Aorta (tissue), 5 donors: ENCODE measurements at places on chromosomes 12 and 14.
A peak's percentile ranks its signal among the peaks of the same experiment; 100 is the strongest.

- no peaks in the 10 kb centered on the region for H3K4me1 ChIP-seq
- peak; percentile 78 for DNase-seq
- no peaks in the 10 kb centered on the region for H3K27me3 ChIP-seq
Observed at GRCh38 chr12:124510301-124510970, 57.0 kb downstream of the NCOR2 start.

- no peak overlapping the region for H3K27ac ChIP-seq
- H3K27me3 ChIP-seq, result no peaks in the 10 kb centered on the region
- H3K4me1 ChIP-seq, result no peaks in the 10 kb centered on the region
- no peak for DNase-seq
- no peaks in the 10 kb centered on the region for H3K36me3 ChIP-seq
- no peak overlapping the region for H3K4me3 ChIP-seq
Observed at GRCh38 chr14:75634848-75635247, 25.8 kb downstream of the ERG28 start.

DNA sequence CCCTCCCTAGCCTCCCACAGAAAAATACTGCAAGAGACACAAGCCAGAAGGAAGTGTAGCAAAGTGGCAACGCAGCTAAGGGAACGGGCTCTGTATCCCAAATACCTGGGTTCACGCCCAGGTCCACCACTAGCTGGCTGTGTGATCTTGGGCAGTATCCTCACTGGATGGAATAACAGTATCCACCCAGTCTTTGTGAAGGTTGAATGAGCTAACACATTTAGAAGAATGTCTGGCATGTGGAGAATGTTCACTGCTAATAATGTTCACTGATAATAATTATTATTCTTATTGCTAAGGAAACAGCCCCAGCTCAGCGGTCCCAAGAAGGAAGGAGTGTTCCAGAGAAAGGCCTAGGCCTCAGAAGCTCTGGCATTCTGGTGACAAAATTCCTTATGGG is 70.9 kb downstream of the VWF start:
- H3K27ac ChIP-seq, result peak overlapping the region; percentile 87
- no peak overlapping the region for H3K4me3 ChIP-seq
- peaks cover 4% of the 10 kb centered on the region for H3K4me1 ChIP-seq
- H3K36me3 ChIP-seq, result no peaks in the 10 kb centered on the region

- H3K27me3 ChIP-seq, result no peaks in the 10 kb centered on the region
- peaks cover 16% of the 10 kb centered on the region for H3K4me1 ChIP-seq
- H3K4me3 ChIP-seq, result no peak overlapping the region
- H3K36me3 ChIP-seq, result no peaks in the 10 kb centered on the region
- H3K27ac ChIP-seq, result no peak overlapping the region
- DNase-seq, result no peak
Observed at GRCh38 chr12:69500631-69501030, 30.4 kb downstream of the FRS2 start.

- no peaks in the 10 kb centered on the region for H3K27me3 ChIP-seq
- H3K36me3 ChIP-seq, result no peaks in the 10 kb centered on the region
- H3K4me1 ChIP-seq, result no peaks in the 10 kb centered on the region
- no peak overlapping the region for H3K4me3 ChIP-seq
- H3K27ac ChIP-seq, result no peak overlapping the region
Observed at GRCh38 chr12:989051-989450, 2.0 kb upstream of the ERC1 start.

- H3K27me3 ChIP-seq, result no peaks in the 10 kb centered on the region
- H3K4me3 ChIP-seq, result no peak overlapping the region
- DNase-seq, result no peak
- H3K36me3 ChIP-seq, result no peaks in the 10 kb centered on the region
Observed at GRCh38 chr12:102107970-102108369, 11.9 kb downstream of the NUP37 start.

DNA sequence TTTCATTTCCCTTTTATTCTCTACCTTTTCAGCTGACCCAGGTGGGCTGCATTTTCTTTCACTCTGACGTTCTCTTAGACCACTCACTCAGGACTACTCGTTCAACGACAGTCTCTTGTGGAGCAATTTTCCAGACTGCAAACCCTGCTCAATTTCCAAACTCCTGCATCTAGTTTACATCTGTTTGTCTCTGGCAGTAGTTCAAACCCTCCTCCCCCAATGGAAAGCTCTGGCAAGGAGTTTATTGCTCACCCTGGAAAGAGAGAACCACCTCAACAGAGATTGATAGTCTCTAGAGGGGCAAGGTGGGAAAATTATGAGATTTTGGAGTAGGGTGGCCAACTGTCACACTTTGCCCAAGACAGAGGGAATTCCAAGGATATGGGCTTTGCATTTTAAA is 130.2 kb downstream of the TSHR start:
- H3K27me3 ChIP-seq, result no peaks in the 10 kb centered on the region
- no peaks in the 10 kb centered on the region for H3K36me3 ChIP-seq
- no peak overlapping the region for H3K4me3 ChIP-seq
- no peaks in the 10 kb centered on the region for H3K4me1 ChIP-seq
- DNase-seq, result no peak

DNA sequence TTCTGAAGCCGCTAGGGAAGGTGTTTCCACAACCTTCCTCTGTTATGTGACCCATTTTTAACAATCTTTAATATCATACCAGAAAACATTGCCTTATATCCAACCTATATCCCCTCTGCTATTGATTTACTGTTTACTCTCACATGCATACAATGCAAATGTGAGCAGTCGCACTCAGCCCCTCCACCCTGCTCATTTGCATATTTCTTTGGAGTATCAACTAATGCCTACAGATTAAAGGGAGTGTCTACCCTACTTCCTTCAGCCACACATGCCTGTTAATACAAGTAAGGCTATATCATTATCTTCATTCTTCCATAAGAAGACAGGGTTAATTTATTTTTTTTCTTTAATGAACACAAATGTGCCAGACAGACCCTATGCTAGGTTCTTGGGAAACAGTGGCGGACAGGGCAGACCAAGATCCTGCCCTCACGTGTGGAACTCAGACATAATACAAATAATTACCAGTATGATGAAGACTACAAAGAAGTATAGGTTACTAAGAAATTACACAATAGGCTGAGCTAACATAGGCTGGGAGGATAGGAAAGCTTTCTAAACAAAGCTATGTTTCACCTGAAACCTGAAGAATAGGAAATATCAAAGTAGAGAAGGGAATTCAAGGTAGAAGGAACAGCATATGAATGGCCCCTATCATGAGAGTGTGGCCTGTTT is 107.3 kb upstream of the MDM1 start:
- no peak for DNase-seq
- no peaks in the 10 kb centered on the region for H3K4me1 ChIP-seq
- H3K27me3 ChIP-seq, result no peaks in the 10 kb centered on the region

DNA sequence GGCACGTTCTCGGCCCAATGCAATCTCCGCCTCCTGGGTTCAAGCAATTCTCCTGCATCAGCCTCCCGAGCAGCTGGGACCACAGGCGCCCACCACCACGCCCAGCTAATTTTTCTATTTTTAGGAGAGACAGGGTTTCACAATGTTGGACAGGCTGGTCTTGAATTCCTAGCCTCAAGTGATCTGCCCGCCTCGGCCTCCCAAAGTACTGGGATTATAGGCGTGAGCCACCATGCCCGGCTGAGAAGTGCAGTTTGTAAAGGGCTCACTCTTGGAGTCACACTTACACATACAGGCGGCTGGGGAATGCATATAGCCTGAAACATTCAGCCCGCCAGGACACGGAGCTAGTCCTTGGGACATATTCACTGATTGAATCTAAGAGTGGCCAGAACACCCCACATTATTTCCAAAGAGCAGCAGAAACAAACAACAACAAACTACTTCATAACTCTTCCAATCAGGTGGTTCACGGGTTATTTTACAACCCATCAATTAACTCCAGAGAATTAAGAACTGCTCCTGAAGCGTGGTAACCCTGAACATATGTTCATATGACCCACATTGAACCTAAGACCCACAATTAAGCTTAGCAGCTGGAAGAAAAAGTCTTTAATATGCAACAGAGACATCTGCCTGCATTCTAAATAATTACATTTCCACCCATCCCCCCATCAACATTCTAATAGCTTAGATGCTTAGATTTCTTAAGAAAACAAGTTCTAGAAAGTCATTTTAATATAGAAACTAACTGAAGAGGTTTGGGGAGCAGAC is 49.2 kb downstream of the SSH1 start:
- DNase-seq, result no peak
- H3K27me3 ChIP-seq, result no peaks in the 10 kb centered on the region
- no peak overlapping the region for H3K4me3 ChIP-seq
- H3K27ac ChIP-seq, result no peak overlapping the region
- peaks cover 17% of the 10 kb centered on the region for H3K36me3 ChIP-seq

GRCh38 chr12:88529531-88530488 is 50.5 kb downstream of the KITLG start:
- DNase-seq, result no peak
- no peaks in the 10 kb centered on the region for H3K4me1 ChIP-seq
- H3K27ac ChIP-seq, result no peak overlapping the region
- no peaks in the 10 kb centered on the region for H3K27me3 ChIP-seq
- no peak overlapping the region for H3K4me3 ChIP-seq

GRCh38 chr14:23300687-23301223 is 1.9 kb downstream of the PPP1R3E start:
- H3K36me3 ChIP-seq, result no peaks in the 10 kb centered on the region
- H3K4me1 ChIP-seq, result no peaks in the 10 kb centered on the region
- peak overlapping the region; percentile 54 for H3K4me3 ChIP-seq
- DNase-seq, result no peak

GRCh38 chr12:93380480-93381121 is 2.9 kb downstream of the NUDT4 start:
- H3K4me3 ChIP-seq, result peak overlapping the region; percentile 100
- no peak for DNase-seq
- no peaks in the 10 kb centered on the region for H3K36me3 ChIP-seq
- no peaks in the 10 kb centered on the region for H3K27me3 ChIP-seq
- H3K4me1 ChIP-seq, result no peaks in the 10 kb centered on the region

GRCh38 chr12:15004421-15004820 is 31.6 kb downstream of the PDE6H start:
- DNase-seq, result no peak
- H3K4me3 ChIP-seq, result no peak overlapping the region
- H3K27ac ChIP-seq, result no peak overlapping the region
- H3K4me1 ChIP-seq, result peaks cover 2% of the 10 kb centered on the region
- H3K36me3 ChIP-seq, result no peaks in the 10 kb centered on the region
- no peaks in the 10 kb centered on the region for H3K27me3 ChIP-seq

DNA sequence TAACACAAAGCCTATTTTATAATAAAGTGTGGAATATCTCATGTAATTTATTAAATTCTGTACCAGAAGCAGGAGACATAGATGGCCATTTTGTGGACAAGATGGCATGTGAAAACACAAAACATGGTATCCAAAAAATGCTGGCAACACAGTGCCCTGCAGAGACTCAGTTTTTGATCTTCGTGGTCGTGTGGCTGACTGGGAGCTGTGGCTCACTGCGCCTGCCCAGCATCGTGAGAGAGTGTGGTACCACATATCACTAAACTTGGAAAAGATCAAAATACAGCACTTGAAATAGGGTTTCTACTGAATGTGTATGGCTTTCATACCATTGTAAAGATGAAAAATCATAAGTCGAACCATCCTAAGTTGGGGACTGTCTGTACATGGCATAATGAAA is 43.0 kb upstream of the MANSC4 start:
- no peak overlapping the region for H3K4me3 ChIP-seq
- H3K27ac ChIP-seq, result no peak overlapping the region
- DNase-seq, result no peak
- no peaks in the 10 kb centered on the region for H3K27me3 ChIP-seq

GRCh38 chr14:98903371-98903770 is 368.6 kb downstream of the BCL11B start:
- peak; percentile 19 for DNase-seq
- no peak overlapping the region for H3K27ac ChIP-seq
- no peaks in the 10 kb centered on the region for H3K36me3 ChIP-seq
- no peaks in the 10 kb centered on the region for H3K27me3 ChIP-seq
- no peak overlapping the region for H3K4me3 ChIP-seq

DNA sequence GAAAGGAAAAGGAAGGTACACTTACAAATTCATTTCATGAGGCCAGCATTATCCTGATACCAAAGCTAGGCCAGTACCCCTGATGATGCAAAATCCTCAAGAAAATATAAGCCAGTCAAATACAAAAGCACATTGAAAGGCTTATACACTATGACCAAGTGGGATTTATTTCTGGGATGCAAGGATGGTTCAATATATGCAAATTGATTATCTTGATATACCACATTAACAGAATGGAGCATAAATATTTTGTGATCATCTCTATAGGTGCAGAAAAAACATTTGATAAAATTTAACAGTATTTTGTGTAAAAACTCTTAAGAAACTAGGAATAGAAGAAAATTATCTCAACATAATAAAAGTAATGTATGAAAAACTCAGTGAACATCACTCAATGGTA is 97.0 kb upstream of the BCAT1 start:
- no peak overlapping the region for H3K27ac ChIP-seq
- DNase-seq, result no peak
- H3K27me3 ChIP-seq, result no peaks in the 10 kb centered on the region
- no peak overlapping the region for H3K4me3 ChIP-seq
- H3K4me1 ChIP-seq, result no peaks in the 10 kb centered on the region

DNA sequence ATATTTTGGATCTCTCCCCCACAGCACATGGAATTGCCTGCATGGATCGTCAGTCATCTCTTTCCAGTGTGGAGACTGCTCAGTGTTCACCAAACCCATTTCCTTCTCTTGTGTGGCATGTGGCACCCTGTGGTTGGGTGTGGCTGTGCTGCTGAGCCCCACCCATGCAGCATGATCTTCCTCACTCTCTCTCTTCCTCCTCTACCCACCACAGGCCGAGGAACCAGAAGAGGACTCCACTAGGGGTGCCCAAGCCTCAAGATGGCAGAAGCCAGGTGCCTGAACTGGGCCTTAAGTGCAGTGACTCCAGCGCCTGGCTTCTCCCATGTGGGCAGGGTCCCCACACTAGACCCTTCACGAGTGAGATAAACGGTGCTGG is 66.8 kb upstream of the GPR68 start:
- no peaks in the 10 kb centered on the region for H3K4me1 ChIP-seq
- no peaks in the 10 kb centered on the region for H3K36me3 ChIP-seq
- no peak overlapping the region for H3K4me3 ChIP-seq
- no peak for DNase-seq

- H3K27ac ChIP-seq, result no peak overlapping the region
- H3K36me3 ChIP-seq, result no peaks in the 10 kb centered on the region
- DNase-seq, result no peak
- no peak overlapping the region for H3K4me3 ChIP-seq
- no peaks in the 10 kb centered on the region for H3K27me3 ChIP-seq
Observed at GRCh38 chr14:95611293-95611880, 74.8 kb upstream of the TCL1B start.

- H3K27ac ChIP-seq, result no peak overlapping the region
- no peaks in the 10 kb centered on the region for H3K36me3 ChIP-seq
- H3K4me1 ChIP-seq, result no peaks in the 10 kb centered on the region
- H3K4me3 ChIP-seq, result no peak overlapping the region
- DNase-seq, result no peak
- H3K27me3 ChIP-seq, result no peaks in the 10 kb centered on the region
Observed at GRCh38 chr14:77964586-77964985, 164.7 kb downstream of the ADCK1 start.

- no peaks in the 10 kb centered on the region for H3K36me3 ChIP-seq
- no peaks in the 10 kb centered on the region for H3K27me3 ChIP-seq
- no peaks in the 10 kb centered on the region for H3K4me1 ChIP-seq
- peak; percentile 78 for DNase-seq
Observed at GRCh38 chr14:26597071-26597588, 703 bp downstream of the NOVA1 start.

- H3K4me3 ChIP-seq, result no peak overlapping the region
- H3K4me1 ChIP-seq, result no peaks in the 10 kb centered on the region
- no peak overlapping the region for H3K27ac ChIP-seq
- no peak for DNase-seq
Observed at GRCh38 chr12:30466093-30466585, 229.5 kb downstream of the IPO8 start.
